CD4-positive, CD25-positive, alpha-beta regulatory T cell (primary cell): ENCODE measurements at places on chromosomes 4 and X. TPM values are rescaled to one million over a fixed set of nuclear protein-coding genes. Genes with fewer than 3 reads are reported as not detected.

IL21 gene
- 0.20 TPM for total RNA-seq

COL4A6 gene
- not detected for total RNA-seq

DNA sequence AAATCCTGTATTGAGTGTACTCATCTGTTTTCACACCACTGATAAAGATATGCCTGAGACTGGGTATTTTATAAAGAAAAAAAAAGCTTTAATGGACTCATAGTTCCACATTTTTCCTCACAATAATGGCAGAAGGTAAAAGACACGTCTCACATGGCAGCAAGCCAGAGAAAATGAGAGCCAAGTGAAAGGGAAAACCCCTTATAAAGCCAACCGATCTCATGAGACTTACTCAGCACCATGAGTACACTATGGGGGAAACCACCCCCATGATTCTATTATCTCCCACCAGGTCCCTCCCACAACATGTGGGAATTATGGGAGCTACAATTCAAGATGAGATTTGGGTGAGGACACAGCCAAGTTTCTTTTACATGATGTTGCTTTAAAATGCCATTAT is 171.9 kb downstream of the GALNTL6 start:
- DNase-seq, result no peak

DNA sequence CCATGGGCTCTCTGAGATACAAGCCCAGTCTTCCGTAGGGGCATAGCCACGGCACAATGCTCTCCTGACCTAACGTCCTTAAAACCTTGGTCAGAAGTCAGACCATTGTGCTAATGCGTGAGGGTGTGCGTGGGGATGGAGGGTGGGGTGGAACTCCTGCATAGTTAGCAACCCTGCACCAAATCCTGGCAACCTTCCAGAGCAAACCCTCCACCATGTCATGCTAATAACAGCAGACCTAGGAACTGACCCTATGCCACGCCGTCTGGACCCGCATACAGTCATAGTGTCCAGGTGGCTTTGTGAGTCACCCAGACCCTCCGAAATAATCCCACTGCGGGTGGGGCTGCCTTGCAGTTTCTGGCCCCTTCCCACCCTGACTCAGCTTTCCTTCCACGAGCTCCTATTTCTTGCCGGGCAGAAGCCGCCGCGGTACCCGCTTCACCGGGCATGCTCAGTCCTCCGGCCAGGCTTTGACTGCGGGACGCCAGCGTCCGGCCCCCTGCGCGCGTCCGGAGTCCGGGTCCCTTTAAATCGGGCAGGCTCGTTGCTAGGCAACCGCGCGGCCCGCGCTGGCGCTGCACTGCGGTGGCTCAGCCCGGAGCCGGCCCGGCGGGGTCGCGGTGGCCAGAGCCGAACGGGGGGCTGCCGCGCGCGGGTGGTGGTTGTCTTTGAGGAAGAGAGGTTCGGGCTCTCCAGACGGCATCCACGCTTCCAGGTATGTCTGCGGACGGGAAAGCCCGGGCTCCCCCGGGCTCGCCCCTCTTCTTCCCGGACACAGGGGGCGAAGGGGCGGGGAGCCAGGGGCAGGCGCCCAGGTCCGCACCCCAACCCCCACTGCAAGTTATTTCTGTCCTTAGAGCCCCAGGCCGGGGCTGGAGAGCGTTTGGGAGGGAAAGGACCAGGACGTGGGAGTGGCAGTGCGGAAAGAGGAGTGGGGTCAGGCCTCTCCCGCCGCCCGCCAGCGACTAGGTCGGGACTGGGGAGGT is at the start of gene CCDC160:
Gene CCDC160 (plus strand): TSS at position 557 of the 989 bp plus-strand sequence. CDS start 7,619 bp downstream, outside the sequence.
- no peak for DNase-seq

- DNase-seq, result no peak
Measured at GRCh38 chr4:26958925-26959653, 98.4 kb downstream of the STIM2 start.

DNA sequence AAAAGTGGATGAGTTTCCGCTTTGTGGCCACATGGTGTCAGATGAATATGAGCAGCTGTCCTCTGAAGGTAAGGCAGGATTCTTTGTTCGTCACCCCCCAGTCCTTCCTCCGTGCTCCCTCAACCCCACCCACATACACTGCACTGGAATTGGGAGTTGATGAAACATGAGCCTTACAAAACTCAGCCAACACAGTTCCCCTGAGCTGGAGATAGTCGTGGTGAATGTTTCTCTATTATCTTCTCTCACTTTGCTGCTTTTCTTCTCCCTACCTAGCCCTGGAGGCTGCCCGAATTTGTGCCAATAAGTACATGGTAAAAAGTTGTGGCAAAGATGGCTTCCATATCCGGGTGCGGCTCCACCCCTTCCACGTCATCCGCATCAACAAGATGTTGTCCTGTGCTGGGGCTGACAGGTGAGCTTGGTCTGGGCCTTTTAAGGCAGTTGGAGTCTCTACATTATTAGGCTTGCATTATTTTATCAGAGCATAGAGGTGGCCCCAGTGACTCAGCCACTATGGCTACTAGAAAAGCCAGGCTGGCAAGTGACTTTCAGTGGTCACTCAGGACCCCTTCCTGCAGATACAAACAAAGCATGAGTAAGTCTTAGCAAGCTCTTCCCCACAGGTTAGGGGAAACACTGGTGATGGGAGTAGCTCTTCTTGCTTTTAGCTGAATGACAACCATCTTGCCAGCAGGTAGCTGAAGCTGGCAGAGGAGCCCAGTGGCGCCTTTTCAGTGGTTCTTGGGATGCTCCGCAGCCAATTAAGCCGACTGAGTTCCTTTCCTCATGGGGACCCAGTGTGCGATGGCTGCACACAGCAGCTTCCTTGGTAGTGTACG is 1.6 kb downstream of the RPL10 start:
- DNase-seq, result peak; percentile 22

DNA sequence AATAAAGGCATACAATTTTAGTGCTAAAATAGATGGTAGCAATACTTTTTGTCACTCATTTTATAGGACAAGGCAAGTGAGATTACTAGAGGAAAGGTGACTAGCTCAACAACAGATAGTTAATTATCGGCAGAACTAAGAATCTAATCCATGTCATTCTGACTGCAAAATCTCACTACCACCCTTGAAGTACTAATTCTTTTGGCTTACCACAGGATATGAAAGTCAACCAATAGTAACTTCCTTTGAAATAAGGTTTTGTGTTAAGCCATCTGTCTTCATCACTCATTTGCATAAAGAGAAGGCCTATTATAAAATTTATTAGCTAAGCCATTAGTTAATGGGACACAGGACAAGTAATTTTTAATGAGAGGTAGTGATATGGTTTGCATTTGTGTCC is 25.3 kb upstream of the ZMAT1 start:
- DNase-seq, result no peak
